Activated T-cell treated with anti-CD3 and anti-CD28 coated beads, Interleukin-2, amount 50 U/mL, for 1 hour (primary cell): ENCODE measurements at places on chromosomes 1 and 21.

GRCh38 chr1:228994676-228995594 is 259.7 kb downstream of the RHOU start:
- no peak for DNase-seq

DNA sequence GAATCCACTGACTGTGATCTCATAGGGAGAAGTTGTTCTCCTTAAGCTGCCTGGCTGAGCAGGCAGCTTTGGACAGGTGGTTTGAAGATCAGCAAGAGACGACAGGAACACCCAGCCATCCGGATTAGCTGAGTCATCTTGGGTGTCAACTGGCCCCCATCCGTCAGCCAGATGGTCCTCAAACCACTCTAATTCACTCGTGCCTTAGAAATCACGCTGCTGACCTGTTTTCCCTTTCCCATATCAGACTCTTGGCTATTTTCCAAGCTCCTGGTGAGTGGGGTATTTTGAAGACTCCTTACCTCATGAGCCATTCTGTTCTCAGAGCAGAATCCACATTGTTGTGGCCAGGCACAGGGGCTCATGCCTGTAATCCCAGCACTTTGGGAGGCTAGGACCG is 149.1 kb upstream of the L1TD1 start:
- no peak for DNase-seq

DNA sequence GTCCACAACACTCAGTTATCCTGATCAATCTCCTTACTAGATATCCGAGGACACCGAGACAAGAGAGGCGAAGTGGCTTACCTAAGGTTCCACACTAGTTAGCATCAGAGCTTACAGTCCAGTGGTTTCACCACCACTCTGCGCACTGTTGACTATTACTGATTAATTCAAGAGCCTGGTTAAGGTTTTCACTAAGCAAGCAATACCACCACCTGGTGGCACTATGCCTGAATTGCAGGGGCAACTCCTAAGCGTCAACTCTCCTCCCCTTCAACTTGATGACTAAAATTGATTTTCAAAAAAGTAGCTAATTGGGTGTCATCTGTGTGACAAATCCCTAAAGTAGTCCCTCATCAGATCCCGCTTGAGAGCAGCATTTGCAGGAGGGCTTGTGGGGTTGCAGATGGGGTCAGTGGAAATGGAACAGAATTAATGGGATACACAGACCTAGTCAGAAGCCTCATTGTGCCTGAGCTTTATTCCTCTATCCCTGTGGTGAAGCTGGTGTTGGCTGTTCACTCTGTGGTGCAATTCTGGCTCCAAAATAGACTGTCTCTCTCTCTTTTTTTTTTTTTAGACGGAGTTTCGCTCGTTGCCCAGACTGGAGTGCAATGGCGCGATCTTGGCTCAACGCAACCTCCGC is 9.1 kb downstream of the TTC22 start:
- DNase-seq: peak; percentile 40

GRCh38 chr21:38280454-38280853 is 23.7 kb downstream of the KCNJ15 start:
- no peak for DNase-seq

- DNase-seq: no peak
These were observed 3.2 kb downstream of the SLC6A17 start for GRCh38 chr1:110153407-110153950.

DNA sequence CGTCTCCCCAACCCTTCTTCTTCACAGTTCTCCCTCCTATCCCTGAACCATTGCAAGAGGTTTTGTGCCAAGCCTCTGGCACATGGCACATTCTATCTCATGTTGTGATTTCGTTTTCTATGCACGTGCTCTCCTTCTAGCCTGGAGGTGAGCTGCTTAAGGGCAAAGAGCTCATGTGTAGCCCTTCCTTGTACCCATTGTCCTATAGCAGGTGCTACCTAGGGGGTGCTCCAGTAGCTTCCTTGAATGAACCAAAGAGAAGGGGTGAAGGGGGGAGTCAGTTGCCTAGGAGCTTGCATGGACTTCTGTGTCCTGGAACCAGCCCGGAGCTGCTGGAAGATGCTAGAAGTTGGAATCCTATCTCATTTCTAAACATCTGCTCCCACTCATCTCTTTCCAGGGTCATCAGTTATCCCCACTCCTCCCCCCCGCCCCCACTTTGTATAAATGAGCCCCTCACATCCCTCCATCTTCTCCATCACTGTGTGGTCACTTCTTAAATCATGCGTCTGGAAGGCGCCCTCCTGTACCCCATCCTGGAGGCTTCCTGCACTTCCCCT is 535 bp upstream of the DISC1 start:
- DNase-seq: no peak

DNA sequence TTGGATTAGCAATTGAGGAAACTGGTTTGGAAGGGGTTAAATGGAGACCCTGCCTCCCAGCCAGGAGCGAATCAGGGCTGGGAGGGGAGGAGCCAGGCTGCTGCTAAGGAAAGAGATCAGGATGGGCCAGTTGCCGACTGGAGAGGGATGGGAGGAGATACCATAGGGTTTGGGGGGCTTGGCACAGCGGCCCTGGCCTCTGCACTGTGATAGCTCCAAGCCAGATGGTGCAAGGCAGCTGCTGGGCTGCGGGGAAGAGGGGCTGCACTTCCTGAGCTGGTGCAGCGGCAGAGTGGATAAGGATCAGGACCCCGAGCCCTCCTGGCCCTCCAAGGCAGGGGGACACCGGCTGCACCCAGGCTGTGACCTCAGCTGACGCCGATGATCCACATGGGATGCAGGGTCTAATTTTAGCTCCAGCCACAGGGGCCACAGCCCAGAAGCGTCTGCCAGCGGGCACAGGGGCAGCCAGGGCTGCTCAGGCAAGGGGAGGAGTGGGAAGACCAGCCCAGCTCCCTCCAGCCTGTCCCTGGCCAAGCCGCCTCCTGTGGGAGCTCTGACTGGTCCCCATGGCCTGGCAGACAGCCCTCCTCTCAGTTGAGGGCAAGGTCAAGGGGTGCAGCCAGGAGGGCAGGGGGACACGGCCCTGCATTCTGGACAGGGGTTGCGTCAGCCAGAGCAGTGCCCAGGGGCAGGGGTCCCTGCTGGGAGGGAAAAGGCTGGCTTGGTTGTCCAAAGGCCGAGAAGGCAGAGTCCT is at the start of gene EXTL1:
TSS of gene EXTL1 (plus strand) at position 129 of the 757 bp plus-strand sequence. CDS start 872 bp downstream, outside the sequence.
- no peak for DNase-seq

GRCh38 chr1:161166669-161167548 is 683 bp downstream of the PPOX start:
- no peak for DNase-seq

DNA sequence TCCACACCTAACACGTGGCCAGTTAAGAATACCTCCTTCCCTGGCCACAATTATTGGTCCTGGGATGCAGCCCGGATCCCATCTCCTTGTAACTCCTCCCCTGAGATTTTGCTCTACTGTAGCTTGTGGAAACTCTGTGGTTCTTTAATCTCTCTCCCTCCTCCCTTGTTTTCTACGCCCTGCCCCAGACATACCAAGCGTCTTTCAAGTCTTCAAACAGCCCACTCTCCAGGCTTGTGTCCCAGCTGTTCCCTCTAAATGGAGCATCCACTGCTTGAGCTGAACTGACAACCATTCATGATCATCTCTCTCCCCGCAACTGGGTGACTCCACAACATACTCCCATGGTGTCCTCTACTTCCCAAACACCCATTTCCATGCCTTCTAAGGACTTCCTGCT is 111.6 kb downstream of the SIPA1L2 start:
- DNase-seq: no peak

- DNase-seq: no peak
These were observed 11.1 kb downstream of the PTPRC start for GRCh38 chr1:198649968-198650338.

DNA sequence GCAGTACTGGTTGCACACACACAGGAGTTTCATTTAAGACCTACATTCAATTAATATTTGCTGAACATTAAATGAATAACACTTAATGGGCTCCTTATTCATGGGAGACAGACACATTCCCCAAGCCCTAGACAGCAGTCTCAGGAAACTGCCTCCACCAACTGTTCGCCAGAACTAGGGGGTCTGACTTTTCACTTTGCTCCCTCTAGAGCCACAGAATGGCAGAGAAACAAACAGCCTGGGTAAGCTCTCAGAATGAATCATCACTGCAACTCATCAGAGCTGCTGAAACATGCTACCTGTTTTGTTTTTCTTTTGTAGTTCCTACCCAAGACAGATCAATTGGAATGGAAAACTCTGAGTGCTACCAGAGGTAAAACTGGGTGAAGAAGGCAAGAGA is 31.7 kb downstream of the ELK4 start:
- no peak for DNase-seq

DNA sequence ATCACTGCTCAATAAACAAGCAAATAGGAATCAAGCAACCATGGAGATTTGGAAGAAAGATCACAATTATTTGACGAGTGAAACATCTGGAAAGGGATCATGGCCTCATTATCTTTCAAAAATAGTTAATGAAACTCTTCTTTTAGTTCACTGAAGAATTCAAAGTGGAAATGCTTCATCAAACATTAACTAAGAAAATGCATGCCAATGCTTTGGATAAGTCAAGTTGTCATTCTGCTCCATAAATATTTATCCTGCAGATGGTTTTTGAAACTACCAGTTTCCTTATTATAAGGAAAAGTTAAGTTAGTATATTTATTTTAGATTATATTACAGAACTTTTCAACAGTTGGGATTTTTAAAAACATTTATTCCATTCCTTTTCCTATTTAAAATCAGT is 206.5 kb upstream of the ADGRL2 start:
- no peak for DNase-seq

DNA sequence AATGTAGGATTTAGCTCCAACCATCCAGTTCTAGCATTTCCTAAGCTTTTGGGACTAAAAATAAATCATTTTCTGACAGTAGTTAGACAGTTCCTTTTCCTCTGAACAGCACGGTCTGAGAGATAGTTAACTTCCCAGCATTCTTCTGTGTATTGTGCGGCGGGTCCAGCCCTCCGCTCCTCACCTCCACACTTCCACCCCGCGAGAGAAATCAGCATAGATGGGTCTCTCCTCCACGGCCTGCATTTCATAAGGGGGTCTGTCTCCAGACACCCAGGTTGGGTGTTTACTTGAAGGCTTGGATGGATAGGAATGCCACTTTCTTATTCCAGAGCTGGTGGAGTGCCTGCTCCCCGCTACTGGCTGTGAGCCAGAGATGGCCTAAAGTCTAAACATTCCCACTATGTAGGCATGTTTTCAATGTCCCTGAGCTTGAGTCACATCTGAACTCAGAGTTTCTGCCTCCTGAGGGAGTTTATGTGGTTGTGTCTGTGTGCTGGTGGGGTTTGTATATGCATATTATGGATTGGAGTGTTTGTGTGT is 38.0 kb upstream of the PPP2R5A start:
- DNase-seq: no peak

DNA sequence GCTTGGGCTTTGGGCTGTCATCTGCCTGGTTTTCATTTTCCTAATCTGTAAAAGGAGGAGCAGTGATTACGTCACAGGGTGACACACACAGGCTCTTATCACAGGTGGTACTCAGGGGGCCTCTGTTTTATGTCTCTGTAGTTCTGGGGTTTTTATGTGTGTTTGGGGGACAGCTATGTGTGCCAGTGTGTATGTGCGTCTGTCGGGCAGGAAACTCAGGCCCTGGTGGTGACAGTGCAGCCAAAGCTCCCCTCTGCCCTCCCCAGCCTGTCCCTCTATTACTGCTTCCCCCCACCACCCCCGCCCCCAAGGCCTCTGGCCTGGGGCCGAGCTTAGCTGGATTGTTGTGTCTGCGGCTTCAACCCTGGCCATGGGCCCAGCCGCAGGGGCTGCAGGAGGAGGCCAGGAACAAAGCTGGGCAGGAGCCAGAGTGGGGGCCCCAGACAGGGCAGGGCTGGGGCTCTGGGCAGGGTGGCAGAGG is 13.3 kb downstream of the MFAP2 start:
- no peak for DNase-seq

DNA sequence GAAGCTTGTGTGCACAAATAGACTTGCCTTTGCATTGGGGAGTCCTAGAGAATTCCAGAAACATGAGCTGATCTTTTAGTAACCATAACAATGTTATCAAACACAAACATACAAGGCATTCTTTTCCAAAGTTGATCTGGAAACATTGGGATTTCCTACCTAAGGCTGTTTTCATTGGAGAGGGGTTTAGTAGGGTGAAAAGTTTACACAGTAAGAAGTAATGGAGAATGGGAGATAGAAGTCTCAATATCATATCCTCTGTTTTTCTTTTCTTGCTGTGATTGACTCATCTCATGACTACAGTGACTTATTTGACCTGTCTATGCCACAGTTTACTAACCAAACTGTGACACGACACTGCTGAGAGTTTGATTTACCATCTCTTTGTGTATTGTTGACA is 65.6 kb upstream of the PLA2G4A start:
- DNase-seq: no peak

DNA sequence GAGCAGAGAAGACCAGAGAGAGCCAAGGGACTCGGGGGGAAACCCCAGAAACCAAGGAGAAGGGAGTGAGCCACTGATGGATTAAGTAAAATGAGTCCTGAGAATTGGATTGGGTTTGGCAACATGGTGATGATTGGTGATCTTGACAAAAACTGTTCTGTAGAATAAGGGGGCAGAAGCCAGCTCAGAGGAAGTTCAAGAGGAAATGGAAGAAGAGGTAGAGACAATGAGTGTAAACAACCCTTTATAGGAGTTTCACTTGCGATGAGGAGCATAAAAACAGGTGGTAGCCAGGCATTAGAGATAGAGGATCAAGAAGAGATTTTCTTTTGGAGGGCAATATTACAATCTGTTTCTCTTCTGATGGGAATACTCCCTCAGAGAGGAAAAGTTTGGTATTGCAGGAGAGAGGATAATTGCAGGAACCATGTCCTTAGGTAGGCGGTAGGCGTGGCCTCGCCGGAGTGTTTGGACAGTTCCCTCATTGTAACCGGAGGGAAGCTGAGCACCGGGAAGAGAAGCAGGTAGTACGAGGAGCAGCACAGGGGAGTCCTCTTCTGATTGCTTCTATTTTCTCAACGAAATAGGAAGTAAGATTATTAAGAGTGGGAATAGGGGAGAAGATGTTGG is 68.4 kb upstream of the TENT5C start:
- DNase-seq: no peak

GRCh38 chr1:184483101-184483683 is 96.4 kb downstream of the C1orf21 start:
- no peak for DNase-seq

DNA sequence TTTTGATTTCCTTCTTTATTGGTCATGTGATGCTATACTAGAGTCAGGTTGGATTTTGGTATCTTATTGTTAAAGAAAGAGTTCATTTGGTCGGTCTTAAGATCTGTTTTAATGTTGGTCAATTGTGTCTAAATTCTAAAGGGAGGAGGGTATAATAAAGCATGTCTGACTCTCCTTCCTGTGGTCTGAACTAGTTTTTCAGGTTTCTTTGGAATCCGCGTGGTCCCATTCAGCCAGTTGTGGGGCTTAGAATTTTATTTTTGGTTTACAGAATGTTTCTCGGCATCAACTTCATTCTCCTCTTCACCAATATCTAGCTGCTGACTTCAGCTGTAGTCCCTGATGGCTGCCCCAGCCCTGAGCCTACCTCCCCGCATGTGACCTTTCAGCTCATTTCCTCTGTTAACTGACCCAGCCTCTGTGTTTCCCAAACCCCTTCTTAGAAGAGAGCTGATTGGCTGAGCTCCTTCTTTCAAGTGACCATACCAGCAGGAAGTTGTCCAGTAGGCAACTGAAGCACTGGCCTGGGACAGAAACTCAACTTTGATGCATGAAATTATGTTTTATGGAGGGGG is 8.7 kb upstream of the MYOC start:
- no peak for DNase-seq

GRCh38 chr1:147891088-147891487 is 11.5 kb upstream of the GJA8 start:
- no peak for DNase-seq

- peak; percentile 11 for DNase-seq
These were observed 1.7 kb downstream of the SLC19A1 start for GRCh38 chr21:45540601-45540970.
